ENCODE measurements at places on chromosomes 5 and 9.

- DNase-seq: no peak
These were observed 230.2 kb upstream of the PAPPA start for GRCh38 chr9:115923410-115923809.

DNA sequence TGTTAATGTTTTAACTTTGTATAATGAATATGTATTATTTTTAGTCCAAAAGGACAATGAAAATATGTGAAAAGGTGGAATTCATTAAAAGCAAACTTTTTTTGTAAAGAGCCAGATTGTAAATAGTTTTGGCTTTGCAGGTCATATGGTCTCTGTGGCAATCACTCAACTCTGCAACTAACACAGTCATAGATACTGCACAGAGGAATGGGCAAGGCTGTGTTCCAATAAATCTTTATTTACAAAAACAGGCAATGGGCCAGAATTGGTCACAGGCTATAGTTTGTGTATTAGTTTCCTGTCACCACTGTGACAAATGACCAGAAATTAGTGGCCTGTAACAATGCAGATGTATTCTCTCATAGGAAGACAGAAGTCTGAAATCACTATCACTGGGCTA is 125.4 kb upstream of the PTCH1 start:
- DNase-seq: no peak

DNA sequence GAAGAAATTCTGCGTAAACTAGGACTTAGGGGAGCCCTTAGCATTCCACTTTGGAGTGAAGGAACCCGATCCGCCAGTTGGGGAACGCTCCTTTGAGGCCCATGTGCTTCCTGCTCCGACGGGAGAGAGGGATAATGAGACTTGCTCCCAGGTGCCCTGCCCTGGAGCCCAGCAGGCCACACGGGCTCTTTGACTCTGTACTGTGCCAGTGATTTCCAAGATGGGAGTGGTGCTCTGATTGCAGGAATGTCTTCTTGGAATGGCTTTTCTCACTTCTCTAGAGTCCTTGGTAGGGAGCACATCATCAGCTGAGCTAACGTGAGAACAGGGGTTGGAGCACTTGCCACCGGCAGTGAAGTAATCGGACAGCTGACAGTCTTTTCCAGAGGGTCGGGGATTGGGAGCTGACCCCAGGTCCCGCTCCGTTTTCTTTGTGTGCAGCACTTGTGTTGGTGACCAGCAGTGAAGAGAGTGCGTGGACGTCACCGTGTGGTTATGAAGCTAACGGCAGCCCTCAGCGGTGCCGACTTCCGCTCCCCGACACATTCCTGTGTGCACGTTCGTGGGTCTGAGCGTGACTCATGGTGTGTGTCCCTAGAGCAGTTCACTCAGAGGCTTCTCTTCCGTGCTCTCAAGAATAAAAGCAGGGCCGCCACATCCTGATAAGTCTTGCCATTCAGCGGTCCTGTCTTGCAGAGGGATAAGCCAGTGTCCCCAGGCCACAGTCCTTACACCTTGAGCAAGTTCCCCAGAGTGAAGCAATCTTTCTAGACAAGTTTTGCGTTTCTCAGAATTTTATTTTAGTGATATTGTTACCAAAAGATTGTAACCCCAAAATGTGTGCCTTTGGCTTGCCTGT is 25.6 kb downstream of the ABL1 start:
- peak; percentile 41 for DNase-seq

DNA sequence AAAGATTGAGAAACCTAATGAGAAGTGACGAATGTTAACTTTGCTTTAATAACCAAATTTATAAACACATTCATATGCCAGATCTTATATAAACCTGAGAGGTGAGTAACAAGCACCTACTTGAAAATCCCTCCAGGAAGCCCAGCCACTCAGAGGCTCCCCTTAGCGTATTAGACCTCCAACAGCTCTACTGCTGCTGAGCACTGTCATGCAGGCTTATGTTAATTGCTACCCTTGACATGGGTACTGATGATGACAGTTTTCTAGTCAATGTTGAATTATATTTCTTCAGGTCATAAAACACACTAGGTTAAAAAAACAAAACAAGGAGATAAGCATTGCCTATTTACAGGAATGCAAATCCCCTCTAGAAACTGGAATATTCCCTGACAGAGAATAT is 161.2 kb downstream of the MPDZ start:
- DNase-seq: no peak

- no peak for DNase-seq
These were observed 253.0 kb upstream of the IRX2 start for GRCh38 chr5:3004361-3005080.

- DNase-seq: no peak
These were observed 33.7 kb downstream of the USP20 start for GRCh38 chr9:129868872-129869486.

DNA sequence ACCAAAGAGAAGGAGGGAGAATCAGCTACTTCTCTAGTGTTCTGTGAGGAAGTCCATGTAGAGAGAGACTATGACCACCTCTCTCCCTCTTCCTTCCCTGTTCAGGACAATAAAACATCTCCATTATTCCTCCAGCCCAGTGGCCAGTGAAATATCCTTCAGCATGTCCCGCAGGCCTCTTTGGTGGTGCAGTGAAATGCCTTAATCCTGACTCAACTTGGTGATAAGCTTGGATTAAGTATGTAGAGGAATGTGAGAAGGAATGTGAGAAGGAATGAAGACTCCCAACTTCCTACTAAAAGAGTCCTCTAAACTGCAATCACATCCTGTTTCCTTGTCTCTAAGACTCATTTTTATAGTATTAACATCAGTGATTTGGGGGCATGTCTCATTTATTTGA is 167.3 kb downstream of the TRPM3 start:
- DNase-seq: no peak

DNA sequence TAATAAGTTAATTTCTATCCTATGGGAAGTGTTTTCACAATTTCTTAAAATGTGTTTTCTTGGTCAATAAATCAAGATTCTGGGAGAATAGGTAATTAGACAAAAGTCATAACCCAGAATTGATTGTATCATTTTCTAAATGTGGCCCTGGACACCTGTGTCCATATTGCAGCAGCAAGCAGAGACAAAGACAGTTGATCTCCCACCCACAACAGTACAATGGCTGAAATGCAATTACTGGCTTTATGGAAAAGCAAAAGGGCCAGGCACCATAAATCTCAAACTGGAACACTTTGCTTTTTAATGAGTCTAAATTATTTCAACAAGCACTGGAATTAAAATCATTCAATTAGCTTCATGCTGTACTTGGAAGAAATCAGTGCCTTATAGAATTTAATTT is 157.2 kb downstream of the ESM1 start:
- DNase-seq: no peak
